Cortex of kidney (tissue), 1 donor: ENCODE measurements at places on chromosomes 11 and 22.

DNA sequence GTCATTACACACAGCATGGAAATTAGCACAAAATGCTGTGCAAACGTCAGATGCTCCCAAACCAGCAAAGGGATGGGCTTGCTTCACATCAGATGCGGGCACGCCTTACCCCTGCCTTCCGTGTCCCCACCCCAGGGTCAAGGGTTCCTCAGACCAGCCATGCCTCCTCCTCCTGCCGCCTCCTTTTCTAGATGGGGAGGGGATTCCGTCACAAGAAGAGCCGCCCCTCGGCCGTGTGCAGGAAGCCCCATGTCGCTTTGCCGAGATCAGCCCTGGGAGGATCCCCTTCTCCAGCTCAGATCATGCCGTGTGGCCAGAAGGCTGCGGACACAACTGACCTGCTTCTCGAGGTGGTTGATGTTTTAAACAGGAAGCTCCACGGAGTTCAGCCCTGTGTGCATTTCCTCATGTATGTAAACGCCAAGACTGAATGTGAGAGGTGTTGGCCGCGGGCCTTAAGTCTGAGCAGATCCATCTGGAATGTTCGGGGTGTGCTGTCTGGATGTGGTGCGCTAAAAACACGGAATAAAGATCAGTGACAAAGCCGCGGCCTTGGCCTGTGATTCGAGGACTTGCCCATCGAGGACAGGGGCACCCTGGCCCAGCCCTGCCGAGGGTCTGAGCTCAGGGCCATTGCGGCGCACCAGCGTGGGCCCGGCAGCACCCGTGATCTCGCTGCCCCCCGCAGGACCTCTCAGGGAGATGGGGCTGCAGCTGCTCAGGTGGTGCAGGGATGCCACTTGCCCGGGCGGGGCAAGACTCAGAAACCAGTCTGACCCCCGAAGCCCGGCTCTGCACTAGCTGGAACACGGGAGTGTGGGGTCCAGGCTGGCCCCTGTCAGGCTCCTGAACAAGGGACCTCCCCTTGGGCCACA, 412.9 kb downstream of the TBC1D22A start:
- DNase-seq = no peak

- no peak for DNase-seq
Observed at GRCh38 chr22:21001601-21002325, at the start of gene THAP7. Gene THAP7, minus strand, starts transcription at chr22:21002118. Its CDS starts 207 bp downstream, at chr22:21001911.

- DNase-seq = no peak
Observed at GRCh38 chr22:17847360-17848078, 73.2 kb upstream of the BID start.

DNA sequence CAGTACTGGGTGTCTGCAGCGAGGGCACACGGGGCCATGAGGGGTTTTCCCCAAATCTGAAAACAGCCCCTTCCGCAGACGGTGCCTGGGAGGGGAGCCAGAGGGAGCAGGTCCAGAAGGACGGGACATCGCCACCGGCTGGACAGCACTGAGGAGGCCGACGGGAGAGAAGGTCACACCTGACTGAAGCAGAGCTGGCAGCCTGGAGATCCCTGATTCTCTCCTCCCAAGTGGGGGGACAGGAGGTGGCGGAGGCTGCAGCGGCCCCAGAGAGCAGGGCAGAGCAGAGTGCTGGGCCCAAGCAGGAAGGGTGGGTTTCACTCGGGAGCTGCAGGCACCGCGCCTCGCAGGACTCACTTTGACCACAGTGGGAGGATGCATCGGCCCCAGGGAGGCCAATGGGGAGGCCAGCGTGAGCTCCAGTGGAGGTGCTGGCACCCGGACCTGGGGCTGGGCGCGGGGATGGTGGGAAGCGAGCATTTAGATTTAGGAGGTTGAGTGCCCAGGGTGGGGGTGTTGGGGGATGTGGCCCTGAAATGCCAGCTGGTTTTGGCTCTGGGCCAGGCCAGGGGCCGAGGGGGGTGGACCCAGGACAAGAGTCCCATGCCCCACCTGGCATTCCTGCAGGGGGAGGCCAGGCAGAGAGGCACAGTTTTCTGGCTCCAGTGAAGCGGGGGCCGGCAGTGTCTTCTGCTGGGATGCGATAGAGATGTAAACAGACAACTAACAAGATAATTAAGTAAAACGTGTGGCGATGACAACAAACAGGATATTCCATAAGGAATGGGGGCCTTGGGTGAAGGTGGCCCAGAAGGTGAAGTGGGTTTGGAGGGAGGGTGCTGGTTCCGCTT, 92.3 kb upstream of the FGF3 start:
- no peak for DNase-seq

DNA sequence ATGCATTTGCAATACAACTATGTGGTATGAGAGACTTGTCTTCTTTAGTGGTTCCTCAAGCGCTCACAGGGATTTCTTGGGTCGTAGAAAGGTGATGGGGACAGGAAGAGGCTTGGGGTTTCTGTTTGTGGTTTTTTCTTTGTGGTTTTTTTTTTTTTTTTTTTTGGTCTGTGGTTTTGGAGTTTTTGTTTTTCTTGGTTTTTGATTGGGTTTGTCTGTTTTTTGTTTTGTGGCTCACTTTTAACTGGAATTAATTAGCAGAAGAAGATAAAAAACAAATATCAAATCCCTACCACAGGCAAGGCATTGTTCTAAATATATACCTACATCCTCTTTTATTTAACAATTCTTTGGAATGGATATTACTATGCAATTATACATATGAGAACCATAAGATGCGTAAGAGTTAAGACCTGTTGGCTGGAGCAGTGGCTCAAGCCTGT, 5.5 kb downstream of the TTC28 start:
- no peak for DNase-seq

- DNase-seq = no peak
Observed at GRCh38 chr11:128733440-128734102, 39.7 kb downstream of the FLI1 start.

DNA sequence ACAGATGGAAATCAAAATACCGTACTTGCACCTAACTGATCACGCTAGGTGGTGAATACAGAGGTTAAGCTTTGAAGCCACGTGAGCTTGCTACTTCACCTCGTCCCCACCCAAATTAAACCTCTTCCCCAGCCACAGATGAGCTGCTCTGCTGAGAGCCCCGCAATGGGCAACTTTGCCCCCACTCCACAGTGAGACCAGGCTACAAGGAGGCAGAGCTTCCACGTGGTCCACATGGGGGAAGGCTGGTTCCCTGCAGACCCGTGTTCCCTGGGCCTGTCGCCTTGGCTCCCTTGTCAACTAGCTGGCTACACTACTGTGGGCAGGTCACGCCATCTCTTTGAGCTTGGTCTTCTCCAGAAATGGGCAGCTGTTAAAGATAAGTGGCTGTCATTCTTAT, 10.9 kb downstream of the CD5 start:
- DNase-seq = no peak

- no peak for DNase-seq
Observed at GRCh38 chr11:92838759-92839310, 130.6 kb upstream of the MTNR1B start.

DNA sequence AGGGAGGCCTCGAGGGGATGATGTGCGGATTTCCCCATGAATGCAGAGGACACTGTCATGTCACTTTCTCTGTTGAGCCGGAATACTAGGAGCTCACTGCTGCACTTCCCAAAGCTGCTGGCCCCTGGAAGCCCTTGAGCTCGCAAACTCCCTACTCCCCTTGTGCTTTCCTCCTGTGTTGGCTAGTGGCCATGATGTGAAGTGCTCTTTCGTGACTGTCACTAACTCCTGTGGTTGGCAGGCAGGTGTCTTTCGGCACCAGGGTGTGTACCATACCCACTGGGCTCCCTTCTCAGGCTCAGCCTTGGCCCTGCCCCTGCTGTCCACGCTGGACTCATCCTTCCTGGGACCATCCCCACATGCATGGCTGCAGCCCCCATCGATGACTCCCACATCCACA, 86.2 kb downstream of the BTBD10 start:
- DNase-seq = no peak
